ENCODE measurements at places on chromosomes 7 and 10.

GRCh38 chr10:68423522-68423921 lies 16.4 kb upstream of the RUFY2 start:
- peak; percentile 52 for DNase-seq

DNA sequence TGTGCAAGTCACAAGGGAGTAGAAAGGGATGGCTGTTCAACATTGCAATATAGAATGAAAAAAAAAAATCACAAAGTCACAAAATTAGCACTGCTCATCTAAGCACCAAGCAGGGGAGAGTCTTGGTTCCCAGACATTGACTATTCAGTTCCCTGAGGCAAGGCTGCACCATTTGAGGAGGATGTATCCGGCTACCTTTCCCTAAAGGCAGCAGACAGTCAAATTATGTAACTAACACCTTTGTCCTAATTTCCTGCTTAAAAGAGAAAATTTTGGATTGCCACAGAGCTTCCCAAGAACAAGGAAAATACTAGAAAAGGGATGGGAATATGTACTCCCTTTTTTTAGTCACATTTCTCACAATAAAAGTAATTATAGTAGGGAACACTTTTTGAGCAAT lies 148.1 kb downstream of the PCLO start:
- DNase-seq: no peak

GRCh38 chr10:44463511-44464121 lies 78.7 kb upstream of the CXCL12 start:
- DNase-seq: no peak

DNA sequence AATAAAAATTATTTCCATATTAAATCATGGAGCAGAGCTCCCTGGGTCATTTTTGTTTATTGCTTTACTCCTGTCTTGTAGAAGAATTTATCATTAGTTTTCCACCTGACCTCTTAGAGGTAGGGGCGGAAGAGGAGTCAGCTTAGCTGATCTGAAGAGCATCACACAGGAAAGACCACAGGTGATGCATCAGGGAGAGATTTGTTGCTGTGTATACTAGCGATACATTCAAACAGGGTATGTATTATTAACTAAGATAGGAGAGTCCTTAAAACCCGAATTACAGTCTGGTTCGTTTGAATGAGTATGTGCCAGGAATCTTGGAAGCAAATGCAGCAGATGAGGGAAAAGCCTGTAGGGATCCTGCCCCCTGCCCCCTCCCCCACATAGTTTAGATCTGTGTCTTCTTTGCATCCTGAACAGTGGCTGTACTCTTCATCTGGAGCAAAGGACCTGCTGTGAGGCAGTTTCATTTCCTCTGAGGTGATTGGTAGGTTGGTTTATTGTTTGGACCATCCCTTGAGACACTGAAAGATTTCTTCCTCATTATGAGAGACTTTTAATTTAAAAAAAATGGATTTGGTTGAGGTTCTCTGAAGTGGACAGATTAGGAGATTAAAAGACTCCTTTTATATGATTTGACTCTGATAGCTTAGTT lies 177.0 kb downstream of the SND1 start:
- DNase-seq: no peak

- DNase-seq: no peak
These were observed 162.4 kb downstream of the NRF1 start for GRCh38 chr7:129773871-129774270.

GRCh38 chr10:130050721-130051120 lies 59.9 kb downstream of the C10orf143 start:
- no peak for DNase-seq

DNA sequence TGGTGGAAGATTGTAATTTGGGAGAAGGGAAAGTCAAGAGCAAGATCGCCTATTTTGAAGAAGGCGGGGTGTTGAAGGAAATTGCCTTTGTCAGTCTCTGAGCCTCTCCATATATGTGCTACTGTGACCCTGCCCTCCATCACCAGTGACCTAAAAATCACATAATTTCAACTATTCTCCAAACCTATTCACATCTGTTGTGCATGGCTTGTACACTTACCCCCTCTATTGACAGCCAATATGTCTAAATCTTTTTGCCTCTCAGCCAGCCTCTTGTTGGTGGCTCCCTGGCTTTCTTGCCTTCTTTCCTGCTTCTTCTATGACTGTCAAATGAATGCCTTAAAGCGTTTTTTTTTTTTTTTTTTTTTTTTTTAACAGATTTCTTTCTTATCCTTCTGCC lies 295.6 kb downstream of the AUTS2 start:
- no peak for DNase-seq

DNA sequence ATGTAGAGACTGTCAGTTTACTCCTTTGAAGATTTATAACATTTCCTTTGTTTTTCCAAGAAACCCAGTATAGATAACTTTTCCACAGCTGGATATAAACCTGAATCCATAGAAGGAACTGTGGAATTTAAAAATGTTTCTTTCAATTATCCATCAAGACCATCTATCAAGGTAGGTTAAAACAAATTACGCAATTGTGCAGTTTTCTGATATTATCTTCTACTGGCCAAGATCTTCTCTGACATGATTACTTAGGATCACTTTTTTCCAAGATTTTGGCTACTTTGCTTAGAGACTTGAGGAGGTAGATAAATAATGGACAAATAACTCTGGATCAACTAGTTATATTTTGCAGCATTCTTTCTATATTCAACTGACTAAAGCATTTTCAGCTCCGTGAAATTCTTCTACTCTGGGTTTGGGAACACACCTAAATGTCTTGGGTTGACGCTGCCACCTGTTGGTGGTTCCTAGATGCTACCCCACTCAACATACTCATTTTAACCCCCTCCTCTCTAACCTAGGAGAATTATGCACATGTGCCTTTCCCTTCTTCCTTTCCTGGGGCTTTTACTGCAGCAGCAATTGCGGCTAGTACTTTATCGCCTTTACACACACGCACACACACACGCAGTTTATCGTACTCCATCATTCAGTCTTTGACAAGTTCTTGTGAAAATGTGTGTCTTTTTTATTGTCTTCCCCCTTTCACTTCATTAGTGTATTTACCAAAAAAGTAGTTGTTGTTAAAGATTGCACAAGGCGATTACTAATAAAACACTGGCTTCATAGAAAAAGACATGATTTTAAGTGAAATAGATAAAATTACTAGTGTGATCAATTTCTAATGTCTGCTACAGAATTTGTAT lies 32.7 kb downstream of the ABCB5 start:
- DNase-seq: no peak

GRCh38 chr10:133101416-133101810 lies 13.7 kb downstream of the ADGRA1 start:
- DNase-seq: no peak

All from activated CD8-positive, alpha-beta memory T cell treated with anti-CD3 and anti-CD28 coated beads, Interleukin-2, amount 50 U/mL, for 4 hours (primary cell).